ENCODE measurements at places on chromosomes 12 and 14.

DNA sequence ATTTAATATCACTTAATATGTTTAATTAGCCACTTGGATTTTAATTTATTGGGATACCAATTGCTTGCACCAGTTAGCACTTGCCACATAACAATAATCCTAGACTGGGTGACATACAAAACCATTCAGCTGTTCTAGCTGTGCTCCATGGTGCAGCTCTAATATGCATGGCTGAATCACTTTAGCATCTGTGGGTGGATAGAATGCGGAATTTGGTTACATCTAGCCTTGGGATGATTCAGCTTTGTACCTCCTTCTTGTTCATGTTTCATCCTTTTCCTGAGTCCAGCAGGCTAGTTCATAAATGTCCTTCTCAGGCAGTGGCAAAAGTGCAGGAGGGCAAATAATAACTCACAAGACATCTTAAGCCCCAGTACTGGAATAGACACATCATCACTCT is 1263.0 kb downstream of the LRFN5 start:
- no peak for DNase-seq

- no peak for DNase-seq
Observed at GRCh38 chr12:113346353-113346752, 11.4 kb upstream of the SLC8B1 start.

DNA sequence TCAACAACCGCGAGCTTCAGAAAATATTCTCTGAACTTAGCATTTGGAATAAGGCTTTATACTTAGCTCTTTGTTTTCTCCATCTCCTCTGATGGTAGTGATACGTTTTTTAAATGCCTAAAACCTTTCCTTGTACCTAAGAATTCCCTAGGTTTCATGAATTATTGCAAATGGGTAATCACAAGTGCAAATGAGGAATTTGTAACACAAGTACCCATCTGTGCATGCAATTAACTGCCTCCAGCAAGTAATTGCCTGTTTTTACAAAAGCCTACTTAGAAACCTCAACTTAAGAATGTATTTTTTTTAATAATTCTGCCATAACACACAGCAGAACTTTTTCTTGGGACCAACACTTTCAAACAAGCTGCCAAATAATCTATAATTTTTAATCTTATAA is 149.2 kb downstream of the PHLDA1 start:
- no peak for DNase-seq

- DNase-seq = no peak
Observed at GRCh38 chr14:61343471-61343870, 22.1 kb downstream of the PRKCH start.

GRCh38 chr12:94457311-94457710 is 2.4 kb downstream of the CEP83 start:
- DNase-seq = no peak

- DNase-seq = no peak
Observed at GRCh38 chr12:70535896-70536374, 101.3 kb downstream of the PTPRB start.

DNA sequence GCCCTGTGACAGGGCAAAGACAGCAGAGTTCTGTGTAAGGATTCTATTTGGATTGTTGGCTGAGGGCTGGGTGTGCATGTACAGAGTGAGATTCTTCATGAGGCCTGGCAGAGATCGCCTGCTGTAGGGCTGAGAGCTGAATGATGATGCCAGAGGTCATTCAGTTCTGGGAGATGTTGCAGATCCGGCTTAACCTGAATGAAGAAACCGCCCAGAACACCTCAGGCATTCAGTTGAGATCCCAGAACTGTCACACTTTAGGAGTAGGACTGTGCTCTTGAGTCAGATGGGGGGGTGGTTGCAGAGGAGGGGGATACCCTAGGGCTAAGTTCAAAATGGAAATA is 5.8 kb upstream of the EVL start:
- DNase-seq = no peak

- DNase-seq = no peak
Observed at GRCh38 chr14:103296007-103296406, 38.0 kb upstream of the EIF5 start.

- no peak for DNase-seq
Observed at GRCh38 chr12:19527866-19528265, 88.6 kb downstream of the AEBP2 start.

DNA sequence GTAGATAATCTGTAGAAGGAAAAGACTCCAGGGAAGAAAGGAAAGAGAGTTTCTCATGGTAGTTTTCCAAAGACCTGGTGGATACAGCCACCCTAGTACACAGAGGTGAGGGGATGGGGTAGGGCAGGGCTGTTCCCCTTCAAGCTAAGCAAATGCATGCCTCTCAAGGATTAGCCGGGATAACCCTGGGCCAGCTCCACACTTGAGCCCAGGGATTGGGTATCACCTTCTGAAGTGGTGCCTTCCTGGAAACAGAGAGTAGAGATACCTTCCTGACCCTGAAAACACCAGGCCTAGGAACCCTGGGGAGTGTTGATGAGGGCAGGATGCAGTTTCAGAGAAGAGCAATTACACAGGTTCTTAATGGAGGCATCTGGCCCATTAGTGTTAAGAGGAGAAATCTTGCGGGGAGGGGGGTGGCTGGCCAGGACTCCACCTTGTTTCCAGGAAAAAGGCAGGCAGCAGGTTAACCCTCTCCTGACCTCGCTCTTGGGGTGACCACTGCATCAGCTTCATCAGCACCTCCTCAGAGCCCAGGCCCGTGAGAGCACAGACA is 106.9 kb upstream of the TMEM233 start:
- no peak for DNase-seq

GRCh38 chr14:84456946-84457345 is 1073.0 kb upstream of the FLRT2 start:
- no peak for DNase-seq

GRCh38 chr14:69968681-69969080 is 89.5 kb downstream of the SMOC1 start:
- DNase-seq = no peak

- no peak for DNase-seq
Observed at GRCh38 chr12:4201333-4202100, 72.0 kb upstream of the CCND2 start.

GRCh38 chr14:19771895-19772430 is 1.3 kb upstream of the OR4M1 start:
- DNase-seq = no peak

GRCh38 chr12:62998454-62998853 is 63.5 kb upstream of the PPM1H start:
- DNase-seq = no peak

All from effector CD8-positive, alpha-beta T cell (primary cell).